SHP77 treated with DMSO at 0.1 percent for 48 hours (cell line): ENCODE measurements at places on chromosomes 2 and 18.

DNA sequence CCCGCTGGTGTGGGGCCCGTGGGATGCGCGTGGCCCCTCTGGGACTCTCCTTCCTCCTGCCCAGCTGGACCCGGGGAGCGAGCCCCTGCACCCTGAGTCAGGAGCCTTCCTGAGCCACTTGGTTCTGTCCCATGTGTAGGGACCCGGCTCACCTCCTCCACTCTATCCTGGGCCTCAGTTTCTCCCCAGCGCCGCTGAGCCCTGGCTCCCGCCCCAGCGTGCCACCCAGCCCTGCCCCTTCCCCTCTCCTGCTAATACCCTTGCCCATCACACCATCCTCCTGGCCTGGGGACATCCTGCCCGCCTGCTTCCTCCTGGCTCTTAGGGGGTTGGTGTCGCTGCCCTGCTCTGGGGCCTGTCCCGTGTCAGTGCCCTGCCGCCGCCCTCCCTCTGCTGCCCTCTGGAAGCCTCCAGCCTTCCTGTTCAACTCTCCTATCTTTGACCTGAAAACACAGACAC lies 24.8 kb downstream of the GPC1 start:
- DNase-seq = no peak

DNA sequence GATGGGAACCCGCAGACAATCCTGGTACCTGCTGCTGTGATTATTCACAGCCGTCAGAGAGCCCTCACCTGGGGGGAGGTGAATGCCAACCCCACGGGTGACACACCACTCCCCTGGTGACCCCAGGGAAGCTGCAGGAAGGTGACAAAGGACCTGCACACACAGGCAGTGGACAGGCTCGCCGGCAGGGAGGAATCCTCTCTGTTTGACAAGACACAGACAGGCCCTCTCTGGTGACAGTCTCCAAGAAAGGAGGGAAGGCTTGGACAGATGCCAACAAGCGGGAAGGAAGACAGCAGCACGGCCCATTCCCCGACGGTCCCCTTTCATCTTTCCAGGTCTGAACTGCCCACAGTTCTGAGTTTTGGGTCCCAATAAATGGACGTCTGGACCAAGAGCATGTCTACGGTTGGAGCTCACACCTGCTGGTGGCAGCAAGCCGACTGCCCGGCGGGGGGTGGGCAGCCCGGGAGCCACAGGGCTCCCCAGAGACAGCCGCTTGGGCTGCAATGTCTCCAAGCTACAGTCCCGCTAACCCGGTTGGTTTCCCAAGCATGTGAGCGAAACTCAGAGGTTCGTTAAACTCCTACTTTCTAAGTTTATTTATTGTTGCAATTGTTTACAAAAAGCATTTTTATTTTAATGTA lies 31.8 kb downstream of the HDAC4 start:
- DNase-seq = no peak

GRCh38 chr18:27447930-27448329 lies 262.8 kb upstream of the CHST9 start:
- DNase-seq = no peak

GRCh38 chr2:74441690-74442482 lies at the start of gene RTKN:
Gene RTKN, minus strand, starts transcription at chr2:74441937. Its CDS starts 121 bp downstream, at chr2:74441816.
- no peak for DNase-seq

- no peak for DNase-seq
These were observed 600.6 kb downstream of the RNF144A start for GRCh38 chr2:7517851-7518250.

GRCh38 chr2:3661149-3661660 lies 3.2 kb downstream of the ALLC start:
- no peak for DNase-seq

- DNase-seq = no peak
These were observed 38.8 kb upstream of the PMAIP1 start for GRCh38 chr18:59861009-59861408.

GRCh38 chr2:28276076-28276618 lies 116.5 kb upstream of the FOSL2 start:
- DNase-seq = peak; percentile 21

DNA sequence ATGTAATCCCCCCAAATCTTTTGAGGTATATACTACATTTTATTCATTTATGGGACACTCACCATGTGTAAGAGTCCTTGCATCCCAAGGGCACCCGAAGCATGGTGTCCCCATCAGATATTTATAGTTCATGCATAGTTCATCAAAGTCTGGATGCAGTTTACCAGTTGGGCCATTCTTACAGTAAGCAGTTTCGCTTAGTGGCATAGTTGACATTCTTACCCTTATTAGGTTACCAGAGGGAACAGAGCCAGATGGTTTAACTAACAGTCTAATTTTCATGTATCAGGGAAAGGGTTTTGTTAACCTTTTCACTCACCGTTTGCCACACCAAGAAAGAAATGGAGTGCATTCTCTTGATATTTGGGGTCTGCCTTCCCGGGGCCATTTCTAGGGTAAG lies 7.1 kb downstream of the ZNF407 start:
- DNase-seq = no peak

GRCh38 chr18:23165271-23166068 lies 30.2 kb downstream of the CABLES1 start:
- no peak for DNase-seq

- no peak for DNase-seq
These were observed 42.5 kb upstream of the FOSL2 start for GRCh38 chr2:28350196-28350595.

- DNase-seq = no peak
These were observed 154.8 kb upstream of the MAP2 start for GRCh38 chr2:209269024-209269423.

- DNase-seq = no peak
These were observed 164.3 kb downstream of the RPIA start for GRCh38 chr2:88855620-88856408.

DNA sequence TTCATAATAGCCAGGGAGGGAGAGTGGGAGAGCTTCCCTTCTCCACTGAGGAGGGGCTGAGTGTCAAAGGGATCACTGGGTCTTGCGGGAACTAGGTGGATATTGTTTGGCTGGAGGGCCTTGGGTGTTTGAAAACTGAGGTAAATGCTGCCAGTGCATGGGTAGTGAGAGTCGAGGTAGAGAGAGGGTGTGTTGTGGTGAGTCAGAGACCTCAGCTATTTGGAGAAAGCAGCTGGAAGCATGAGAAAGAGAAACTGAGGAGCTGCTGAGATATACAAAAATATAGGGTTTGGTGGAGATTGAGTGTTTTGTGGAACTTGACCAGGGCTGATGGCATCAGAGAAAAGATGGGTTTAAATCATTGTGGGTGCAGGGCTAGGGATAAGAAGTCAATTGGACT lies 127.0 kb upstream of the CCDC195 start:
- no peak for DNase-seq

- DNase-seq = no peak
These were observed 11.7 kb upstream of the WIPF1 start for GRCh38 chr2:174609261-174609660.

DNA sequence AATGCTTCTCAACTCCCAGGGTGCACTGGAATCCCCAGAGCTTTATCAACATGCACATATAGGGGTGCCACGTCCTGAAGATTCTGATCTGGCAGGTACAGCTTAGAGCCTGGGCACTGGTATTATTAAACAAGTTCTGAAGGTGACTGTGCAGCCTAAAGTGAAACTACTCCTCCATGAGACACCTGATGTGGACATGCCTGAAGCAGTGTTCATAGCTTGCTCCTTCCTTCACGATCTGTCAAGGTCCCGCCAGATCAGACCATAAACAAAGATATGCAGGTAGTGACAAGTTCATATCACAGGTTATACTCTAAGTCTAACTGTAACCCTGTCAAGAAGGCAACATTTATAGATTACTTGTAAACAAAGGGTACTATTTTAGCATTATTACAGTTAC lies 65.3 kb upstream of the DNER start:
- no peak for DNase-seq

DNA sequence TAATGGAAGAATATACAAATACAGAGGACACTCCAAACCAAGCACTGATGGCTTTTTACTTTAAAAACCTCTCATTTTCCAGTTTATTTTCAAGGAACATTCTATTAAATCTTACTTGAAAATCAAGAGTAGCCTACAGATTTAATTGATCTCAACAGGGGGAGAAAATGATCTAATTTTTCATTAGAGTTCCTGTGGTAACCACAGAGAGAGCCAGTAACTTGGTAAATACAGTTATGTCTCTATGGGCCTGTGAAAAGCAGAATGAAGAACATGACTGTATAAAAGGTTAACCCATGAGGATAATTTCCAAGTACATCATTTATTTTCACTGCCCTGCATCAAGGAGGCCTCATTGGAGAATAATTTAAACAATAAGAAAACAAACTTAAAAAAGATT lies 39.8 kb upstream of the ITPRID2 start:
- DNase-seq = no peak

- no peak for DNase-seq
These were observed 351.4 kb downstream of the LPIN1 start for GRCh38 chr2:12097859-12098258.

GRCh38 chr2:226429476-226429875 lies 370.1 kb downstream of the IRS1 start:
- no peak for DNase-seq

DNA sequence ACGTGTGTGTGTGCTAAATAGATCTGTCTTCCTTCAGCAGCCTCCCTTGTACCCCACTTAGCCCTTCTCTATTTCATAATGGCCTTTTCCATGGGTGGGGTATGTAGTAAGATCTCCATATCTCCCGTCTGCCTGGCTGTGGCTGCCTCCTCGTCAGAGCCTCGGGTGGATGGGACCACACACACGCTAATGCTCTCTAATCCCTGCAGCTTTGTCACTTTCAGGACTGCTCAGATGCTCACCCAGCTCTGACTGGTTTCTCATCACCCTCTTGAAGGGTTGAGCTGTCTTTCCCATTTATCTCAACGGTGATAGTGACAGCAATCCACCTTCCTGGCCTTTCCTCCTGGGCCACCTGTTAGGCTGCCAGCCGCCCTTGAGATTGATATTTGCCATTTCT lies 95.3 kb downstream of the DCC start:
- DNase-seq = no peak

GRCh38 chr2:174729797-174730697 lies 34.2 kb downstream of the CHRNA1 start:
- no peak for DNase-seq

DNA sequence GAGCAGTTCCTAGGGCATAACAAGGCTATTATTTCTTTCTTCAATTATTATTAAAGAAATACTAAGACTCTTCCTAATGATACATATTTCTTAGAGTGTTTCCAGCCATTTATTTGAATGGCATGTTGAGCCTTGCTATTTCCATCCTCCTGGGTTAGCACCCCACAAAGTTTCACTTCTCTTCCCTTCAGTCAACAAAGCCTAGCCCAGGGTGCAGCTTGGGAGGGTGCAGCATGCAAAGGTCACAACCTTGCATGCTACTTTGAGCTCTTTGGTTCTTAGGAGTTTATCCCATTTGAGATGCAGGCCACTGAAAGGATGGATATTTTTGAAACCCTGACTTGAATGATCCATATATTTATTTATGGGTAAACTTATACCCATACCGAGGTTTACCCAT lies 454.4 kb upstream of the MEIS1 start:
- DNase-seq = no peak

- DNase-seq = no peak
These were observed 101.8 kb upstream of the NPAS2 start for GRCh38 chr2:100718065-100718629.

DNA sequence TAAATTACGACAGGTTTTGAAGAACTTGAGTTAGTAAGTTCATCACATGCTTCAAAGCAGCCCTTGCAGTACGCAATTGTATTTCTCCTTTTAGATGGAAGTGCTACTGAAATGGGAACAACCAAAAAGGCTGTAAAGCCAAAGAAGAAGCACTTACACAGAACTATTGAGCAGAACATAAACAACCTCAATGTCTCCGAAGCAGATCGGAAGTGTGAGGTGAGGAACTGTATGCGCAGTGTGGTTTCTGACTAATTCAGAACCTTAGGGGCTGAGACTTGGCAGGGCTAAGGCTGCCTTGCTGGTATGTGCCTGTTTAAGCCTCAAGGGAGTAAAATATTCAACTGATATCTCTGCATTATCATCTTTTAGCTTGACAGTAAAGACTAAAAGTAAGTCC lies 8.4 kb downstream of the NCAPH start:
- no peak for DNase-seq

- DNase-seq = no peak
These were observed 42.7 kb upstream of the ALK start for GRCh38 chr2:29963972-29964570.

GRCh38 chr2:241130316-241130715 lies 19.0 kb downstream of the PASK start:
- no peak for DNase-seq

DNA sequence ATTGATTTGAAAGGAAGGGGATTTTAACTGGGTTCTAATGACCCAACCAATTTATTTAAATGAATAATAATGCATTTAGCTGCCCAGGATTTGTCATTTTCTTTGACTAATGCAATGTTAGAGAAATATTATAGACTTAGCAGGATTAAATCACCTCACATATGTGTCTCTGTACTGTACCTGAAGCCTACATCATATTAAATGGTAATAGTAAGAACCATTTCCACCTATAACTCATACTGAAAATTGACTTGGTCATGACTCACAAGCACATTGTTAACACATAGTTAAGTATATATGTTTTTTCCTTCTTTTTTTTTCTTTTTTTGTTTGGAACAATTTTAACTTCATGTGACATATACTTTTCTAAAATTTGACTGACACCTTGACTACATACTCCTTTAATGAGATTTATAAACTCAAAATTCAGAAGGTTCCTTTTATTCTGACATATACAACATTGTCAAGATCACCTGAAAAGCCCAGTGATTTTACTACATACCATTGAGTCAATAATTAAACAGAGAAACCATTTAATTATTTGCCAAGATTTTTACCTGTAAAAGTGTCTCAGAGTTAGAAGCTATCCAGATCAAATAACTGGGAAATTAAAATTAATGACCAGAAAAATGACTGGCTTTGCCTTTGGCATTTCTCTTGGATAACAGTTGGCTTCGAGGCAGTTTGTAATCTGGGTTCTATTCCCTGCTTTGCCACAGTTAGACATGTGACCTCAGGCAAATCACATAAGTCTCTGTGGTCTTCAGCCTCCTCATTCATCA lies 58.8 kb upstream of the CDC42EP3 start:
- no peak for DNase-seq

DNA sequence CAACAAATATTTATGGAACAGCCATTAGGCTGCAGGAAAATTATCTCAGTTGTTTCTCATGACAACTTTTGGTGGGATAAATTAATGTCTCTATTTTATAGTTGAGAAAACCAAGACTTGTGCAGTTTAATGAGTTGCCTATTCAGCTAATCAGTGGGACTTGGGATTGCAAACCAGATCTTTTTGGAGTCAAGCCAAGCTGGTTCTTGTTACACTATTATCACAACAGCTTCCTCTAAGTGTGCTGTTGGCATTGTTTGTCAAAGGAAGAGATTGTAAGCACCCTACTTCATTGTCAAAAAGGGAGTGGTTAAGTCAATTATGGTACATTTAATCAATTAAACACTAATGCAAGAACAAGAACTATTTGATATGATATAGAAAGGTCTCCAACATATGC lies 119.2 kb downstream of the PAX3 start:
- no peak for DNase-seq

GRCh38 chr2:239444626-239445577 lies 44.1 kb upstream of the HDAC4 start:
- no peak for DNase-seq

- DNase-seq = no peak
These were observed 54.5 kb downstream of the FAM171B start for GRCh38 chr2:186748354-186748753.

GRCh38 chr2:25894135-25894830 lies 16.0 kb upstream of the ASXL2 start:
- DNase-seq = no peak
